ENCODE measurements at places on chromosomes 2 and 18.

DNA sequence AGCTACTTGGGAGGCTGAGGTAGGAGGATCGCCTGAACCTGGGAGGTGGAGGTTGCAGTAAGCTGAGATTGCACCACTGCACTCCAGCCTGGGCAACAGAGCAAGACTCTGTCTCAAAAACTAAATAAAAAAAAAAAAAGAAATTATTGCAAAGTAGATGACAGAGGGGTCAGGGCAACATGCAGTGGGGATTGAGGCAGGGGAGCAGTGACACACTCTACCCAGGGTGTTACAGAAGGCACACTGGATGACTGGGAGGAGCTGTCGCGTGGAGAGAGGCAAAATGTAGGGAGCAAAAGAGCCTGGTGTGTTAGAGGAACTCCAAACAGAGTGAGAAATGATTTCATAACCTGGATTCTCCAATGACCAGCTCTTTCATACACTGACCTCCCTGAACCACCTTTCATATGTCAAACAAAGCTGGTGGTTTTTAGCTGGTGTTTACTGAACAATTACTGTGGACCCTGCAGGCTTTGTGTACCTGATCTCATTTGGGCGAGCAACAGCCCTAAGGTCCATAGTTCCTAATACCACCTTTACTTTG is 22.1 kb downstream of the FBXO41 start:
- no peak for DNase-seq

DNA sequence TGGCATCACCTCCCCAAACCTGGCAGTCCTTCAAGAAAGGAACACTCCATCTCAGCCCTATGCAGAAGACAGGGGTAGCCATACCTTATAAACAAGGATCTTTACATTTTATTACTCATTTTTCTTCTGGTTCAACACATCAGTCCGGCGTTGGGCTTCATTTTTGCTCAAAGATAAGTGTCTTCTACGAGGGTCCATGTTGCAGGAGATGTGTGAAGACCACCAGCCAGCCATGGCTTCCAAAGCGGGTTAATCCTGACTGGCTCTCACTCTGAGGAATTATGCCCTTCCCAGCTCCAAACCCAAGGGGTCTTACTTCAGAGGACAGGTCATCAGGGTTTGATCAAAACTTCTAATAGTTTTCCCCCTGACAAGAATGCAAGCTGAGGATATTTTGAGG is 23.9 kb upstream of the GNAL start:
- DNase-seq: no peak

- DNase-seq: no peak
These were observed 2.2 kb upstream of the UGT1A6 start for GRCh38 chr2:233690444-233690843.

GRCh38 chr2:101696272-101697123 is 1.0 kb upstream of the MAP4K4 start:
- no peak for DNase-seq

GRCh38 chr18:40868110-40868858 is 1086.8 kb upstream of the PIK3C3 start:
- DNase-seq: no peak

DNA sequence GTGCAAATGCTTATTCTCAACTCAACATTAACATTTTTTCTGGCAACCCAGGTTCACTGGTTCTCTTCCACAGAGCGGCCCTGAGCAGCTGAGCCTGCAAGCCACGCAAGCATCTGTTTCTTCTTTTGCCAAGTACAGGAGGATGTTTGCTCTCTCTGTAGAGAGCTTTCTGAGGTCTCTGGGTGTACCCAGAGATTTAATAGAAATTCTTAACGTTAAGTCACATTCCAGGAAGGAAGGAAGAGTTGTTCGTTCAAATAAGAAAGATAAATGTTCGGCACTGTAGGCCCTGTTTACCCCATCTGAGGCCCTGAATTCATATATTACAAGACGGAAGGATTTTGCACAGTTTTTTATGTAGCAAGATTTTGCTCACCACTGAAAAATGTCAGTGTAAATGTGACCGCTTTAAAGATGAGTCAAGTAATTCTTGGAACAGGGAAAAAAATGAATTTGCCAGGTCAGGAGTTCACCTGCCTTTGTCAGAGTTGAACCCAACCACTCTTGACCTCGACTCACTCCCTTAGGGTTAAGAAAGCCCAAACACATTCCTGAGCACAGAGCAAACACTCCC is 30.1 kb downstream of the KCTD18 start:
- DNase-seq: no peak

DNA sequence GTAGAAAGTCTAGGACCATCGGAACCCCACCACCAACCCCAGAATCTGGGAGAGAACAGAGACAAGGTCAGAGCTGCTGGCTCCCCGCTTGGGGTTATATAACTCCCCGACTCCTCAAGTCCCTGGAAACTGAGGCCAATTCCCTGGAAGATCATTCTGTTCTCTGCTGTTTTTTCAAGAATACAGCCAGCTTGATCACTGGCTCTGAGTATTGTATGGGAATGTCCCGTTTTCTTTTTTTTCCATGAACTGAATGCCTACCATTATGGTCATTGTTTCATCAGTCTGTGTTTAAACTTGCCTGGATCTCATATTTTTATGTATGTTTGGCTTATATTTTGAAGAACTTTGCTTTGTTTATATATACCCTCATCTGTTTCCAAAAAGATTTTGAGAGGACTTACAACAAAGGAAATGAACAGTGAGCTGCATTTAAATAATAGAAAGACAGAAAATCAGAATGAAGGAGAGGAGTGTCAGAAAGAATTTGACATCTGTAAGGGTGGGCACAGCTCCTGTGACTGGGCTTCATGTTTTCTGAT is 90.0 kb upstream of the ALPP start:
- DNase-seq: no peak

DNA sequence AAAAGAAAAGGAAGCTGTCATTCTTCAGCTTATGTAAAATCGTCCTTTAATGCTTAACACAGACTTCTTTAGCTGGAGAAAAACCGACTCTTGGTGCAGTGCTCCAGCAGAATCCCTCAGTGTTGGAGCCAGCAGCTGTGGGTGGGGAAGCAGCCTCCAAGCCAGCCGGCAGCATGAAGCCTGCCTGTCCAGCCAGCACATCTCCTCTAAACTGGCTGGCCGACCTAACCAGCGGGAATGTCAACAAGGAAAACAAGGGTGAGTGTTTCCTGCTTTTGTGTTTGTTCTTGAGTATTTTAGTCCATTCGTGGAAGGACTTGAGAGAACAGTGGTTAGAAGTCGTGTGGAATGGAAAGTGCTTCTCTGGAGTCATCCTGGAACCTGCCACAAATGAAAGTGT is 38.9 kb downstream of the KDM3A start:
- DNase-seq: no peak

GRCh38 chr18:48238206-48238605 is 171.0 kb downstream of the ZBTB7C start:
- no peak for DNase-seq

GRCh38 chr18:2917259-2918047 is 70.6 kb downstream of the EMILIN2 start:
- no peak for DNase-seq

DNA sequence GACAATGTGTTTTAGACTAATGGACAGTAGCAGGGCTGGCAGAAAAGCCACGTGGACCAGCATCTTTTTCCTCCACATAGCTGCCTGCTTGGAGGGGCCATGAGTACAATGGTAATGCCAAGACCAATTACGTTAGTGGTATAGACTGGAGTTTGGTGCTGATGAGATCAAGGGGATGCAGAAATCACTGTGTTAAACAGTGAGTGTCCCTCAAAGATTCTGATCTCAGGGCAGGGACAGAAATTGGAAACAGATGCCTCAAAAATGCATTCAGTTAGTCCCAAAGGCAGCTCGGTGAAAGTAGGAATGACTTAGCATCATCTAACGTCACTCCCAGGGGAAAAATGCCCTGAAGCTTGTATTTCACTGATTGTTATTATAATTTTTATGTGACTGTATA is 72.4 kb downstream of the SLC16A14 start:
- no peak for DNase-seq

- no peak for DNase-seq
These were observed 8.2 kb downstream of the ADAM17 start for GRCh38 chr2:9547262-9547991.

DNA sequence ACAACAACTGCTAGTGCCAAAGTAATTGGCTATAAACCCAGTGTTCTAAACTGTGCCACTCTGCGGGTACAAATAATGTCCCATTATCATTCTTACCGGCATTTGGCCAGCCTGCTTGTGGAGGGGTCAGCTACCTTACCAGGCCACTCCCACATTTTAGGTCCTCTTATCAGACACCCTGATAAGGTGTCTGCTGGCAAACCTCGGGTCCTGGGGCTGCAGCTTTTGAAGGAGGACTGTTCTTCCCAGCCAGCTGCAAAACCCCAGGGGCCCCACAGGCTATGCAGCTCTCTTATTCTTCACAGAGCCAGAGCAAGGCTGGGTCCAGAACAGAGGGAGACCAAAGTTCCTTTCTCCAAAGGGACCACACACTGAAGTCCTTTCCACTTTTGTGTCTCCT is 258.0 kb upstream of the REV1 start:
- DNase-seq: no peak

DNA sequence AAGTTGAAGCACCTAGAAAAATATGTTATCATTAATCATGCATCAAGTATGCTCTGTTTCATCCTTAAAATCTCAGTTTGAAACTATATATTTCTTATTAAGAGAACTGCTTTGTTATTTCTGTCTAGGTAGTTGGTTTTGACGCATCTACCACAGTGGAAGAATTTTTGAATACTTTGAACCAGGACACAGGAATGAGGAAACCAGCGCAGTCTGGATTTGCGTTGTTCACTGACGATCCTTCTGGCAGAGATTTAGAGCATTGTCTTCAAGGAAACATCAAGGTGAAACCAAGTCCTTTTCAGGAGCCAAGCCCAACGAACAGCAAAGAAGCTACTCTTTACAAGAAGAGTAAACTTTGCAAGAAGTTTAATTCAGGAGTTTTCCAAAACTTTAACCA is 30.1 kb upstream of the DYNC2LI1 start:
- DNase-seq: no peak

DNA sequence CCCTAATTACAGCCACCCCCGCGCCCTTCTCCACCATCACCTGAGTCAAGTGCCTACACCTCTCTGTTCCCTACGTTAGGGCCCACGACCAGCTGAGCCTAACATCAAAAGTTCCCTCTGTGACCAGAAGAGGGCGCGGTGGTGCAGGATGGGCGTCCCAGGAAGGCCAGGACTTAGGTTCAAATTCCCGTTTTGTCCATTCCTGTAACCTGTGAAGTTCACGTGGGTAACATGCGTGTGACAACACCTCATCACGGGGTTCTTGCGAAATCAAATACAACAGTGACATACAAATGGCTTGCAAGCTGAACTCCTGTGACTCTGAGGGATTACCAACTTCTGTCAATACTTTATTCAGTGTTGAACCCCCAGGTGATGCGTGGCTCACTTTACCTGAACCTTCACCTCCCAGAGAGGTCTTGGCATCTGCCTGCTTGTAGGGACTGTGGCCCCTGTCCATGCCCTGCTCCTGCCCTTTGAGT is 207.9 kb downstream of the ARL4C start:
- DNase-seq: peak; percentile 68

- no peak for DNase-seq
These were observed 154.9 kb downstream of the CTIF start for GRCh38 chr18:48693625-48694262.

DNA sequence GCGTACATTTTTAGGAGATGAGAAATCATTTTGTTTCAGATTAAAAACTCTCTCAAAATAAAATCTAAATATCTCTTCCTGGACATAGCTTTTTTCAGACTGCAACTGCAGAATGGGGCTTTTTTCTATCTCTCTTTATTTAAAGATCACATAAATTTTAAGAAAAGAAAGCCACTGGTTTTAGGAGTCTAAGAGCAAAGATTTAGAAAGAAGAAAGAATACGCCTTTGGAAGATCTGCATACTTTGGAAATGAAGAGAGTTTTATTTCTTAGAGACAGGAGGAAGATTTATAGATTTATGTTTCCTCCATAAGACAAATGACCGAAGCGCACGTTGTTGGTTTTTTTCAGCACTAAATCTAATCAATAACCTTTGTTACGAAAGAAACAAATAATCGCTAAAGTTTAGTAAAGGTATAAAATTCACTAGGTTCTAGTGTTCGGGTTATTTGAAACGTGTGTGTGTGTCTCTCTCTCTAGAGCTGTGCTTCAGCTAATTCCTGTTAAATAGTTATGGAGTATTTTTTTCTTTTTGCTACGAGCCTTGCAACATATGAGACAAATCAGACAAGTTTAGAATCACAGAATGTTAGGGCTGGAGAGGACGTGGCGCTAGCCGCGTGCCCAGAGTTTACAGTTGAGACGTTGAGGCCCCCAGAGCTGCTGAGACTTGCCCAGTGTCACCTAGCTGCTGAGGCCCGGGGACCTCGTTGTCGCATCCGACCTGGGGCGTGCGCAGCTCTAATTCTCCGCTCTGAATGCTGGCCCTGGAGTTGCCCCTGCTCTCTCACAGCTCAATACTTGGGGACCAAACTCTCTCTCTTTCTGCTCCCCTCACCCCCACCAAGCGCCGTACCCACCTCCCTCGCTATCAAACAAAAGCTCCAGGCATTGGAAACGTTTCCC is 69.9 kb downstream of the CTAGE1 start:
- DNase-seq: no peak

DNA sequence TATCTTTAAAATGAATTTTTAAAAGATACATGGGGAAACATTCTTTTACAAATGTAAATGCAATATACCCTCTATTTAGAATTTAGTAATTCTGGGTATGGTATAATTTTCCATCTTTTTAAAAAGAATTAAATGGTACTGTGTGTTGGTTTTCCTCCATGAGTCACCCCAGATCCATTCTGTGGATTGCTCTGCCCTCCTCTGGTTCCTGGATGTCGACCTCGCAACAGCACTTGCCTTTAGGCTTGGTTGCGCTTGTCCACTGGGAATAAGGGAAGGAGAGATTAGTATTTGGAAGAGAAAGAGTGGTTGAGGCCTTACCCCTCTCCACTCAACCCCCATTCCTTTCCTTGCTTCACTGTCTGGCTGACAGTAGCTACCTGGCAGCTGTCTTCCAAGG is 90.4 kb downstream of the FTCDNL1 start:
- DNase-seq: no peak

DNA sequence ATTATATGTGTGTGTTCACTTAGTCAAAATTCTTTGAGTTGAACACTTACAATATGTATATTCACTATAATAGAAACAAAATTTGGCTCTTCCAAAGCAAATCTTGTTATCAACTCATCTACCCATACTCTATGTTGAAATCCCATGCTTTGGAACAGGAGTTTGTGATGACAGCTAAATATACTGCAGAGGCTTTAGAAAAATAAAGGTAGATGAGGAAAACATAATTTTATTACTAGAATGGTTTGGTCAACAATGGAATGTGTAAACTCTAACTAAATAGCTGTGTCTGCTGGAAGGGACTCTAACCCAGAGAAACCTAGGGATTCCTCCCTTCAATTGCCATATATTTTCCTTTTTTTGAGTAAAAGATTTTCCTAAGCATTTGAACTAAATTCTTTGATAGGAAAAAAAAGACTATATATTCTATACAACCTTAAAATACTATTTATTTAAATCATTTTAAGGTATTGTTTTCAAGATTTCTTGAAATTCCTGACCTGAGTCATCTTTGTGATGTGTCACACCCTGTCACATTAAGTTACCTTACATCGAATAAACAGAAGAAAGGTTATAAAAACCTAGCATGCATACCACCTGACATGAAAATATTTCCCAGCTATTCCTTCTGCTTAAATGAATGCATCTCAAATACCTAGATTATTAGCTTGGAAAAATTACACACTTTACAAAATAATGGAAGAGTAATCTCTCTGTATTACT is 175.5 kb downstream of the OTX1 start:
- DNase-seq: no peak

GRCh38 chr2:128781585-128782385 is 463.1 kb upstream of the HS6ST1 start:
- DNase-seq: no peak

- DNase-seq: no peak
These were observed 152.5 kb downstream of the PLEKHA3 start for GRCh38 chr2:178632729-178633128.

GRCh38 chr2:181900007-181900651 is 8.6 kb downstream of the ITPRID2 start:
- no peak for DNase-seq

All from activated T-cell treated with anti-CD3 and anti-CD28 coated beads for 1 hour (primary cell).